Left cardiac atrium (tissue), 4 donors: ENCODE measurements at places on chromosomes 1 and 21.

- DNase-seq: no peak
These were observed 14.7 kb upstream of the TNFRSF8 start for GRCh38 chr1:12048372-12048771.

DNA sequence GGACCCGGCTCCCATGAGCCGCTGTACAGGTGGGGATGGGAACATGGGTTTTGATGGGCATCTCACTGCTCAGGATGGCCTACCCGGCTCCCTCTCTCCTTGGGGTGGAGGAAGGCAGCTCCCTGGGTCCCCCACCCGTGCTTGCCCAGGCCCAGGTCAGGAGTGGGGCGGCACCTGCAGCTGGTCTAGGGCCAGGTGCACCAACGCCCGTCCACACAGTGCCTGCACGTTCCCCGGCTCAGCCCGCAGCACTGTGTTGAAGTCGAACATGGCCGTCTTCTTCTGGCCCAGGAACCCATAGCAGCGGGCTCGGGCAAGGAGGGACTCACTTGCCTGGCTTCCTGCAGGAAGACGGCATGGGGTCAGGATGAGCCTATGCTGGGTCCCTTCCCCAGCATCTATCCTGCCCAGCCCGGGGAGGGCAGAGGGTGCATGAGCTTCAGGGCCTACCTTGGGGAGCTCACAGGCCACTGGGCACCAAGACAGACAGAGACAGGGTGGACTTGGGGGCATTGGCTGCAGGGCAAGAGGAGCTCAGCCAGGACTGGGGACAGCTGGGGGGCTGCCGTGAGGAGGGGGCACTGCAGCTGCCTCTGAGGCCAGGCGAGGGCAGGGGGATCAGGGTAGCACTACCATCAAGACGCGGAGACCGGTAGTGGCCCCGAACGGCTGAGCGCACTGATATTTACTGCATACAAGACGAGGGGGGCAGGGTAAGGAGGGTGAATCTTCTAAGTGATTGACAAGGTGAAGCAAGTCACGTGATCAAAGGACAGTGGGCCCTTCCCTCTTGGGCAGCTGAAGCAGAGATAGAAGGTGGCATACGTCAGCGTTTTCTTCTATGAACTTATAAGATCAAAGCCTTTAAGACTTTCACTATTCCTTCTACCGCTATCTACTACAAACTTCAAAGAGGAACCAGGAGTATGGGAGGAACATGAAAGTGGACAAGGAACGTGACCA lies 17.8 kb downstream of the TTC34 start:
- no peak for DNase-seq

DNA sequence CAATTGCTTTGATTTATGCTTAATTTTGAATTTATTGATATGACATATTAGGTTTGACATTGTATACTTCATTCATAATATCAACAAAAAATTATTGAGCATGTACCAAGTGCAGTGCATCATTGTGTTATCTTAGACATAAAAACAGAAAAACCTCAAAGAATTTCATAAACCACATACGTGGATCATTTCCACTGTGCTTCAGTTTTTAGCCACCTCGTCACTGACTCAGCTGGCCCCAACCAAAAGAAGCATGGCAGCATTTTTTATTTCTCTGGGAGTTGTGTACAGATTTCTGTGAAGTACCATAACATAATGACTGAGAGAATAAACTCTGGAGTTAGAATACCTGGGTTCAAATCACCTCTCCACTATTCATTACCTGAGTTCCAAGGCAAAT lies 95.6 kb upstream of the C1orf87 start:
- DNase-seq: no peak

DNA sequence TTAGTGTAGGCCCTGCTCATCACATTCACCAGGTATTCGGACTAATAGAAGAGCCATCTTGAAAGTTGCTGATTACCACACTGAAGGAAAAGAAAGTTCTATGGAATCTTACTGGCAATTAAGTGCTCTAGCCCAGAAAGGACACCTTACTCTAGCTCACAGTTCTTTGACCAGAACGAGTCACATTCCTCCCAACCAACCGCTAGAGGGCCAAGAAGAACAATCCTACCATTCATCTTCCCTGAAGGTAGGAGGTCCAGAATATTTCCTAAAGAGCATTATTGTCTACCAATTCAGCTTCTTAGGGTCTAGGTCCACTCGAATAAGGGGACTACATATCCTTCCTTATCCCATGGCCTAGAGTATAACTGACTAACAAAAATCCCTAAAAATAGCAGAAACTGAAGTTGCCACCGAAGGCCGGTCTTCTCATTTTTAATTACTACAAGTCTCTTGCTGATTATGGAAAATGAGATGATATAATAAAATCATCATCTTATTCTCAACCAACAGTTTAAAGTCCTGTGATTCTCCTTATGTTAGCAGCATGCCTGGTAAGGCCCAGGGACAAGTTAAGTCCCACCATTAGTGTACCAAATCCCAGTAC lies 2.7 kb upstream of the FMO1 start:
- no peak for DNase-seq

DNA sequence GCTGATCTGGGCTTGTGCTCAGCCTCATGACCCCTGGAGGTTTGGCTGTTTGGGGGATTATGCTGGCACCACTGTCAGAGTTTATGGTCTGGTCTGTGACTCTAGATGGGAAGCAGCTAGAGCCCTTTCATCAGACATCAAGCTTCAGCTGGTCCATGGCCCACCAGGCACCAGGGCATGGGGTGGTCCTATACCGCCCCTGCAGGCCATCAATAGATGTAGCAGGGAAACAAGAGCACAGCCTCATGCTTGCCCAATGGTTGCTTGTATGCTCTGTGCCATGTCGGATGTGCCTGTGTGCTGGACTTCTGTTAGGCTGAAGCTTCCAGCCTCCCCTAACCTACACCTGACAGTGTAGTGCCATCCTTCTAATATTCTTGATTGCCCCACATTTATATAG lies 71.1 kb upstream of the CD34 start:
- no peak for DNase-seq

DNA sequence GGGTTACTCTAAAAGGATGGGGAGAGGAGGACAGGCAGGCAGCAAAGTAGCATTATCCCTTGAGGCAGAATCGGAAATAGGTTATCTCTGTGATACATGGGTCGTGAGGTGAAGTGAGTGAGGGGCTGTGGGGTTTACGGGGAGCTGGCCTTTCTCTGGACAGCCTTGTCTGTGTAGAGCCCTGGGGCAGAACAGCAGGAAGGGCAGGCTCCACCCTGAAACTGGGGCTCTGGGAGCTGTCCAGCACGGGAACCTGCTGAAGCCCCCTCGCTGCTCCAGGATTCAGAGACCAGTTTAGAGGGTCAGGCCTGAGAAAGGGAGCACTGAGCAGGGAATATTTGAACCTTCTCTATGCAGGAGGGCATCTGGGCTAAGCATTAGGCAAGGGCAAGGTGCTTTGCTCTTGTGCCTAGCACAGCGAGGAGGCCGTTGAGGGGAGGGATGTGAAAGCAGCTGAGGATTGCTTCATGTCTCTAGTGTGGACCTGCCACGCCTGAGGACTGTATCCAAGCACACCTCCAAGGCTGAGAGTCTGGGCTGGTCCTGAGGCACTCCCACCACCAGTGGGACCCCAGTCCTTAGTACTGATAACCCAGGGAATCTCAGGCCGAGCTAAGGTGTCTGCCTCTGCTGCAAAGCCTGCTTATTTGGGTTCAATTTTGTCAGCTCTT lies 55.8 kb downstream of the NAV1 start:
- no peak for DNase-seq

DNA sequence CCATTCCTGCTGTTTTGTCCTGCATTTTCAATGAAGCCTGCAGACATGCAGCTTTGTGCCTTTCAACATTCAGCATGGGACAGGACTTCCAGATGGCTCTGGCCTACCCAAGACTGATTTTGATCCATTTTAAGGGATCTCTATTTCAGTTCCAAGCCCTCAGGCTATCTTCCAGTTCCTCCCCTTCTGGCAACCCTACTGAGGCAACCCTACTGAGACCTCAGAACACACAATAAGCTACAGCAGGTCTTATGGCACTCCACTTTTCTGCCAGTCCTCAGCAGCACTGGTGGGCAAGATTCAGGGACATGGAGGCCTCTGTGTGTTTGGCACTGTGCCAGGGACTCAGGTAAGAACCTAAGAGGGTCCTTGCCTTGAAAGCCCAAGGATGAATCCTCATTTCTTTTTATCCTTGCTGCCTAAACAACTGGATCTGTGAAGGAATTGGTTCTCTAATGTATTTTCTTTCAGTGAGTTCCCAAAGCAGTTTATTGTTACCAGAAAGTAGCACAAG lies 50.7 kb downstream of the MAB21L3 start:
- DNase-seq: no peak

GRCh38 chr1:45381243-45381642 lies 41.0 kb upstream of the MUTYH start:
- DNase-seq: no peak

DNA sequence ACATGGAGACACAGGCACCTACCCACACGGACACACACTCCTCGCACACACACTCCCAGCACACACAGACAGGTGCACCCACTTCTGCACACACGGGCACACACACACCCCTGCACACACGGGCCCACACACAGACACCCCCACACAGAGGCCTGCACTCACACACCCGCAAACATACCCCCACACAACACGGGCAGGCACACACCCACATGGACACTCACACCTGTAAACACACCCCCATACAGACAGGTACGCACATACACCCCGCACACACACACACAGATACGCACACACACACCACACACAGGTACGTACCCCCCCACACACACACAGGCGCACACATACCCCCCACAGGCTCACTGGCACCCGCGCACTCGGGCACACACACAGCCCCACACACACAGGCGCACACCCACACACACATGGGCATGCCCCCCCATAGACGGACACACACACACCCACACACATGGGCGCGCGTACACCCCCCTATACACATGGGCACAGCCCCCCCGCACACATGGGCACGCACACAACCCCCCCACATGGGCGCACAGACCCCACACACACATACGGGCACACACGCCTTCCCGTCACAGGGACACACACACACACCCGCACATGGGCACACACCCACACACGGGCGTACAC lies 6.1 kb downstream of the ATAD3A start:
- no peak for DNase-seq

- no peak for DNase-seq
These were observed 21.7 kb downstream of the SLC26A9 start for GRCh38 chr1:205921570-205921909.

- no peak for DNase-seq
These were observed 60.0 kb upstream of the RGS21 start for GRCh38 chr1:192256674-192257334.

DNA sequence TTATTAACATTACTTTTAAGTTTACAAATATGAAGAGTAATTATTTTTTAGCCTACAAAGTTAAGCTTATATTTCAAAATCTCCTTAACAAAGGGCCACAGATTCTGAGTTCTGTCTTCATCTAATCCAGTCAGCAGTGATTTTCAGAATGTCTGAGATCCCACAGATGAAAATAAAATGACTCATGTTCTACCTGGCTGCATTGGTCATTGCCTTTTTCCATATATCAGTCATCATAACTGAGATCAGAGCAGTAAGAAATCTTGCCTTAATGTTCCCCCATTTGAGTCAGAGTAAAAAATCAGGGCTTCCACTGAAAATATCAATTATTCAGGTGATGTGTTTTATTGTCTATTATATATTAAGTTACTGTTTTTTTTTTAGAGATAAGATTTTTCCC lies 416.1 kb downstream of the MRPL39 start:
- DNase-seq: no peak

- peak; percentile 37 for DNase-seq
These were observed 62.3 kb upstream of the ADARB1 start for GRCh38 chr21:45011911-45012661.

- no peak for DNase-seq
These were observed 4.7 kb upstream of the ABCG1 start for GRCh38 chr21:42214081-42214750.

GRCh38 chr1:3246251-3246650 lies 177.2 kb downstream of the PRDM16 start:
- DNase-seq: no peak

GRCh38 chr1:235953801-235954200 lies 87.1 kb upstream of the LYST start:
- DNase-seq: no peak

GRCh38 chr1:233386336-233386735 lies 58.8 kb downstream of the MAP3K21 start:
- no peak for DNase-seq

DNA sequence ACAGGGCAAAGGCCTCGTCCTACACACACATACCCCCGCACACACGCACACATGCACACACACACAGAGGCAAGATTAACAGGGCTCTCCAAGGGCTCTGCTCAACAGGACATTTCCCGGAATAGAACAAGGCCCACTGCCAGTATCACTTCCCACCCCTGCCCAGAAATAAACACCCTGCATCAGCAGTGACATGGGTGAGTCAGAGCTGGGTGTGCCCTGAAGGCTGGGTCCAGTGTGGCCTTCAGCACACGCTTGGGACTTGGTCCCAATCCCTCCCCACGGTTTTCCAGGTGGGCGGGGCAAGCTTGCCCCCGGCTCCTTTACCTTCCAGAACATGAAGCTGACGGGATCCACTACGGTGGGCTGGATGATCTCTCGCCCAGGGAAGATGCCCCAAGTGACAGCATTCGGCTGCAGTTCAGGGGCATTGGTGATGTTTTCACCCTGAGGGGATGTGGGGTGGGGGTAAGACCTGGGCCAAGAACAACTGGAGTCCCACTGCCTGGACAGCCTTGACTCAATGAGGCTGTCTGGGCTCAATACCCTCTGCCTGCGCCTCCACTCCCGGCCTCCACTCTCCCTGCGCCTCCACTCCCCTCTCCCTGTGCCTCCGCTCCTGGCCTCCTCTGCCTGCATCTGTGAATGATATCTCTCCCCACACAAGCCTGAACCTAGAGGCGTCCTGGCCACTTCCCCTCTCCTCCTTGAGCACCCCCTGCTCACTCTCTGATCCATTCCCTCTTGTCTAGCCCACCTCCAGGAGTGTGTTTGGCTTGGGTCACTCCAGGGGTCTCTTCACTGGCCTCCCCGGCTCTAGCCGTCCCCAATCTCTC lies 14.7 kb downstream of the MTHFR start:
- peak; percentile 95 for DNase-seq

- DNase-seq: no peak
These were observed 138.5 kb downstream of the CLIC6 start for GRCh38 chr21:34807146-34807880.

GRCh38 chr1:37476460-37477197 lies 2.2 kb downstream of the ZC3H12A start:
- peak; percentile 83 for DNase-seq

- no peak for DNase-seq
These were observed 288.1 kb downstream of the DPYD start for GRCh38 chr1:97632776-97633175.

- DNase-seq: peak; percentile 23
These were observed 207.1 kb downstream of the SLC35F3 start for GRCh38 chr1:234111458-234112142.

DNA sequence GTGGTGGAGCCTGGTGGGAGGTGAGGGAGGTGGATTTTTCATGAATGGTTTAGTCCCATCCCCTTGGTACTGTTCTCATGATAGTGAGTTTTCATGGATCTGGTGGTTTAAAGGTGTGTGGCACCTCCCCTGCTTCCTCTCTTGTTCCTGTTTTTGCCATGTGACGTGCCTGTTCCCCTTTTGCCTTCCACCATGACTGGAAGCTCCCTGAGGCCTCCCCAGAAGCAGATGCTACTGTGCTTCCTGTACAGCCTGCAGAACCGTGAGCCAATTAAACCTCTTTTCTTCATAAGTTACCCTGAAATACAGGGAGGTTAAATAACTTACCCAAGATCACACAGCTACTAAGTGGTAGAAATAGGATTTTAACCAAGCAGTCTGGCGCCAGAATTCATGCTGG lies 4.3 kb upstream of the HEYL start:
- DNase-seq: no peak

GRCh38 chr1:55816456-55817426 lies 601.6 kb upstream of the USP24 start:
- DNase-seq: no peak

- no peak for DNase-seq
These were observed 12.2 kb downstream of the SCNN1D start for GRCh38 chr1:1292442-1292779.
